ENCODE measurements at places on chromosomes 1 and 21. TPM values are rescaled to one million over a fixed set of nuclear protein-coding genes. Genes with fewer than 3 reads are reported as not detected.

The C1orf21 gene
- total RNA-seq = 7.5 TPM

The IL24 gene
- not detected for total RNA-seq

The CYP4Z1 gene
- total RNA-seq = not detected

The PLA2G2D gene
- total RNA-seq = not detected

The OLIG1 gene
- 0.67 TPM for total RNA-seq

The RNF186 gene
- not detected for total RNA-seq

All from endothelial cell (in vitro differentiated cells).